ENCODE measurements at places on chromosomes 6 and 20.

- no peak for DNase-seq
Observed at GRCh38 chr20:51757226-51757625, 11.0 kb downstream of the ATP9A start.

DNA sequence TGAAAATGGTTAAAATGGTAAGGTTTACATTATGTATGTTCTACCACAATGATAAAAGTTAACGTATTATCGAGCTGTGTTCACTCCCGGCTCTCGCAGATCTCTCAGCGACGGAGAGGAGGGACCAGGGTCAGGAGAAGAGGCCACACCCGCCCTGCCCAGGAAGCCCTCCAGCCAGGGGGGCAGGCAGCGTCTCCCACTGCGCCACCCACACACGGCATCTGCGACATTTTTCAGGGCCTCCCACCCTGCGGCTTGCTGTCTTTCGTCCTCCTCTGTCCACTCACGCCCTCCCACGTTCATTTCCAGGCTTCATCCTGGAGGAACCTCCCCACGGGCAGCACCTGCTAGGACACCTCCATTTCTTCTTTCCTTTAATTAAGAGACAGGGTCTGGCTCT is 43.3 kb downstream of the ZBTB46 start:
- no peak for DNase-seq

DNA sequence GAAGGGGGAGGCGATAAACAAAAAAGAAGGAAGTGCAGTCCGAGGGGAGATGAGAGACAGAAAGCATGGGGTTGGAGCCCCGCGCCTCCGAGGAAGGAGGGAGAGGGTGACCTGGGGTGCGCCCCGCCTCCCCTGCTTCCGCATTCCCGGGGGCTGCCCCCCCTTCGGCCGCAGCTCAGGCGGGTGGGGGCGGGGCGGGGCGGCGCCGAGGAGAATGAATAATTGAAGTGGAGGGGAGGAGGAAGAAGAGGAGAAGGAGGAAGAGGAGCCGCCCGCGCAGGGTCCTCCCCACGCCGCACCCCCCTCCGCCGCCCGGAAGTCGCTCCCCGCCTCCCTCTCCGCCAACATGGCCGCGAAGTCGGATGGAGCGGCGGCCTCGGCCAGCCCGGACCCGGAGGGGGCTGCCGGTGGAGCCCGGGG is at the start of gene XKR7:
Gene XKR7, plus strand, starts transcription at position 322 of the 420 bp plus-strand sequence. Its CDS starts 25 bp downstream, at position 347.
- DNase-seq, result no peak

DNA sequence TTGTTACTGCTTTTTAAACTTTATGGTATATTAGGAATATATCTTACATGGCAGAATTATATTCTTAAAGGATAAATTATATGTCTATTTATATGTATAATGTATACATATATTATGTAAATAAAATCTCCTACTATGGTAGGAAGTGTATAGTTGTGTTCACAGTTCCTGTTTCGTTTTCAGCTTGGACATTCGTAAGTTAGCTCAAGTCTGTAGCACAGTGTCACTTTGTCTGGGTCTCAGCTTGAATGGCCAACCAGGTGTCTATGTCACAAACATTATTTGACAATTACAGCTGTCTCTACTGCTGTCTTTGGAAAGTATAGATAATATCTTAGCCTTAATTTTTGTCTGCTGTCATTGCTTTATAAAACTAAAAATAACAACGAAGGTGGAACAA is 303.9 kb downstream of the CDKAL1 start:
- DNase-seq, result no peak

- no peak for DNase-seq
Observed at GRCh38 chr20:19588732-19589131, 169.3 kb upstream of the RIN2 start.

DNA sequence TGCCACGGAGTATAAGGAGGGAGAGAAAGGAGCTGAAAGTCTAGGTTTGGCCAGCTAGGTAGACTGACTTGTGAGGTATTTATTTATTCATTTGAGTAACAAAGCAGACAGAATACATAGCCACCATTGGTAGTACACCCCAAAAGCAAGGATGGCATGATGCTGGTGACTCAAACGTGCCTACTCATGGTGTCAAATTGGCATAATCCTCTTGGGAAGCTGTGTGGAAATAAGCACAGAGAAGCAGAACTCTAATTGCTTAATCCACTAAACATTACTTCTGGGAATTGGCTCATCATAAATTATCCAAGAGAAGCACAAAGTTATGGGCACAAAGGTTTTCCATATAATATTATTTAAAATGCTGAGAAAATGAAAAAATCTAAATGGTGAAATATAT is 2.5 kb downstream of the DEFB132 start:
- DNase-seq, result no peak

DNA sequence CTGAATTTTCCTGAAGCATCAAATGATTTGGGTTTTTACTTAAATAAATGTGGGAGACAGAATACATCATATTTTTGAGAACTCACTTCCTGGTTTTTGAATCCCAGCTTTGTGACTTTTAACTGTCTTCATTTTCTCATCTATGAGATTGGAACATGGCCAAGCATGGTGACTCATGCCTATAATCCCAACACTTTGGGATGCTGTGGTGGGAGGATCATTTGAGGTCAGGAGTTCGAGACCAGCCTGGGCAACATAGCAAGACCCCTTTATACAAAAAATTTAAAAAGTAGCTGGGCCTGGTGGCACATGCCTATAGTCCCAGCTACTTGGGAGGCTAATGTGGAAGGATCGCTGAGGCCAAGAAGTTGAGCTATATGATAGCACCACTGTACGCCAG is 122.3 kb downstream of the QKI start:
- DNase-seq, result peak; percentile 59

DNA sequence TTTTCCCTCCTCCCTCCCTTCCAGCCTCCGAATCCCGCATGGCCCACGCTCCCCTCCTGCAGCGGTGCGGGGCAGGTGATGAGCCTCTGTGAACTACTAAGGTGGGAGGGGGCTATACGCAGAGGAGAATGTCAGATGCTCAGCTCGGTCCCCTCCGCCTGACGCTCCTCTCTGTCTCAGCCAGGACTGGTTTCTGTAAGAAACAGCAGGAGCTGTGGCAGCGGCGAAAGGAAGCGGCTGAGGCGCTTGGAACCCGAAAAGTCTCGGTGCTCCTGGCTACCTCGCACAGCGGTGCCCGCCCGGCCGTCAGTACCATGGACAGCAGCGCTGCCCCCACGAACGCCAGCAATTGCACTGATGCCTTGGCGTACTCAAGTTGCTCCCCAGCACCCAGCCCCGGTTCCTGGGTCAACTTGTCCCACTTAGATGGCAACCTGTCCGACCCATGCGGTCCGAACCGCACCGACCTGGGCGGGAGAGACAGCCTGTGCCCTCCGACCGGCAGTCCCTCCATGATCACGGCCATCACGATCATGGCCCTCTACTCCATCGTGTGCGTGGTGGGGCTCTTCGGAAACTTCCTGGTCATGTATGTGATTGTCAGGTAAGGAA is at the start of gene OPRM1:
Gene OPRM1, plus strand, starts transcription at position 10 of the 612 bp plus-strand sequence. Its CDS starts 305 bp downstream, at position 315.
- peak; percentile 11 for DNase-seq

DNA sequence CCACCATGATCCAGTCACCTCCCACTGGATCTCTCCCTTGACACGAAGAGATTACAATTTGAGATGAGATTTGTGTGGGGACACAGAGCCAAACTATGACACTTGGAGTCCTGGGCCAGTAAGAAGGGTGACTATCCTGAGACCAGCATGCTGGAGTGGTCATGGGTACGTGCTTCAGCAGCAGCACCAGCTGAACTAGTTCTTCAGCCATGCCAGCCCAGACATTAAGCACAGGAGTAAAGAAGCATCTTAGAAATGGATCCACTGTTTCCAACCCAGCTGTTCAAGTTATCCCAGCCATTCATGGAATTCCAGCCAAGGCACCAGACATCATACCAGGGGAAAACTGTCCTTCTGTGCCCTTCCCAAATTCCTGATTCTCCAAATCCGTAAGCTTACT is 370.0 kb downstream of the MAFB start:
- no peak for DNase-seq

- DNase-seq, result no peak
Observed at GRCh38 chr6:36677753-36678487, 594 bp upstream of the CDKN1A start.

DNA sequence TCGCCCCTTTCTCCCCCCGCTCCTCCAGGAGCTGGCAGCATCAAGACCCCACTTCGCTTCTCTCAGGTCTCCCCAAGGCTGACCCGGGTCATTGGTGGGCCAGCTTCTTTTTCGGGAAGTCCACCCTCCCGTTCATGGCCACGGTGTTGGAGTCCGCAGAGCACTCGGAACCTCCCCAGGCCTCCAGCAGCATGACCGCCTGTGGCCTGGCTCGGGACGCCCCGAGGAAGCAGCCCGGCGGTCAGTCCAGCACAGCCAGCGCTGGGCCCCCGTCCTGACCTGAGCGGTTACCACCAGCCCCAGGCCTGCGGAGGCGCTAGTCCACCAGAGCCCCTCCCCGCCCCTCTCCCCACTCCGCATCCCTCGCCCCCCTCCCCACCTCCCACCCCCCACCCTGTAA is 1.0 kb downstream of the PPDPF start:
- DNase-seq, result no peak

GRCh38 chr20:50450881-50451752 is 59.1 kb upstream of the PTPN1 start:
- peak; percentile 77 for DNase-seq

- DNase-seq, result no peak
Observed at GRCh38 chr6:99894815-99895214, 99.2 kb downstream of the MCHR2 start.

GRCh38 chr20:90651-91050 is 3.2 kb downstream of the DEFB125 start:
- DNase-seq, result no peak

DNA sequence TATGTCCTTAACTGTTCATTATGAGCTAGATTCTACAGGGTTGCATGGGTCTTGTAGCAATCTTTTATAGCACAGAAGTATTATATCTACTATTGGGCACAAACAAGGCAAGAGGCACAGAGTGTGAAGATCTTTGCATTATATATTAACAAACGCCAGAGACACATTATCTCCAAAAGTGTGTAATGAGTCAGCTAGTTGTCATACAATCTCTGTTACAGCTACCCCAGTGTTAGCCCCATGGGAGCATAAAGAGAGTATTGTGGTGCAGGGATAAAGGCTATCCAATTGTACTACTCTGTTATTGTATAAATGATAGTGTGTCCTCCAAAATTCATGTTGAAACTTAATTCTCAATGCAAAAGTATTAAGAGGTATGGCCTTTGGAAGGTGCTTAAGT is 148.4 kb upstream of the RIMS1 start:
- no peak for DNase-seq

GRCh38 chr6:168365422-168366165 is 46.0 kb upstream of the DACT2 start:
- no peak for DNase-seq

DNA sequence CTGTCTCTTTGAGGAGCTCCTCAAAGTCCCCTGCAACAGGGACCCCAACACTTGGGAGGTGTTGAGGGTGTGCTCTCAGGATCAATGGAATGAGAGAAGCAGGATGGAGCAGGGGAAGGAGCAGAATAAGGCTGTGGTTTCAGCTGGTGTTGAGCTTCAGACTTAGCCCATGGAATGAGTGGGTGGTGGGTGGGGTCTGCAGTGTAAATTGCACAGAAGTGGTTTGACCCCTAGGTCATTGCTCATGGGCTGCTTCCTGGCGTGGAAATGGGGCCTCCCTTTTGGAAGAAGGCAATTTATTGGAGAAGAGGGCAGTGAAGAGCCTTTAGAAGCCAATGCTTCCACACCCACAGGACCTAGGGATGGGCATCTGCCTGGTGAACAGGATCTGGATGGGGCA is 37.0 kb upstream of the KCNG1 start:
- peak; percentile 6 for DNase-seq

DNA sequence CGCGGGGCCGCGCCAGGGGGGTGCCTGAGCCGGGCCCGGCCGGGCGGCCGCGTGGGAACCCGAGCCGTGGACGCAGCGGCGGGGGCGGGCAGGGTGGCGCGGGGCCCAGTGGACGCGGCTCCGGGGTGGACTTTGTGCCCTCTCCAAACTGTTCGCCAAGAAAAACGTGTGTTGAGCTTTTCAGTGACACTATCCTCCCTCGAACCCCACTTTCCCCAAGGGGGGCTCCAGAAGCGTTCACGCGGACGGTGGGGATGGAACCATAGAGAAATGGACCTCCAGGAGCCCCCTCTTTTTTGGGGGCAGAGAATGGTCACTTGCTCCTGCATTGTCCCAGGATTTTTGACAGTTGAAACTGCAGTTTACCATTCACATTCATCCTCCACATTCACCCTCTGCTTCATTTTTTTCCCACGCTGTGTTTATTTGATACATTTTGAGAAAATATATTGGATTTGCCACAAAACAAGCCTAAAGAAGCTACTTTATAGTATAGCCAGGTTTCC is 2.9 kb upstream of the HIVEP1 start:
- DNase-seq, result no peak

DNA sequence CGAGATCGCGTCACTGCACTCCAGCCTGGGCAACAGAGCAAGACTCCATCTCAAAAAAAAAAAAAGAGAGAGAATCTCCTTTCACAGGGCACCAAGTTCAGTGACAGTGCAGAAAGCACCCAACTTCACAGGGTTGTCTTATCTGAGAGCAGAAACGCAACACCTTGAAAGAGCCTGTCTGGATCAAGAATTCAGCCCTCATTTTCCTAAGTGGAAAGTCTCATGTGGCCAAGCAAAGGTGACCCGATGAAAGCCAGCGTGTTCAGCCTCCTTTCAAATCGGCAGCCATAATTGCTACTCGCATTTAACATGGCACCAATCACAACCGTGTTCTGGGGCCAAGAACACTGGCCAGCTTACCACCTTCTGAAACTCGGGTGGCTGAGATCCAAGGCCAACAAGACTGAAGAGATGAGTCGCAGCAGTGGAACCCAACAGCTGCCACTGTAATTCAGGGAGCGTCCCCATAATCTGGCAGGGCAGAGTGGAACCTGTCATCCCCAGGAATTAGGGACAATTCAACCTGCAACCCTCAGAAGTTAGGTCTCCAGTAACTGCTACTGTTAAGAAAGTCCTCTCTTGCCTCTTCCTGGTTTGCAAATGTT is 536.7 kb upstream of the JARID2 start:
- DNase-seq, result peak; percentile 27

- DNase-seq, result peak; percentile 54
Observed at GRCh38 chr6:110484321-110484720, 7.9 kb upstream of the SLC22A16 start.

DNA sequence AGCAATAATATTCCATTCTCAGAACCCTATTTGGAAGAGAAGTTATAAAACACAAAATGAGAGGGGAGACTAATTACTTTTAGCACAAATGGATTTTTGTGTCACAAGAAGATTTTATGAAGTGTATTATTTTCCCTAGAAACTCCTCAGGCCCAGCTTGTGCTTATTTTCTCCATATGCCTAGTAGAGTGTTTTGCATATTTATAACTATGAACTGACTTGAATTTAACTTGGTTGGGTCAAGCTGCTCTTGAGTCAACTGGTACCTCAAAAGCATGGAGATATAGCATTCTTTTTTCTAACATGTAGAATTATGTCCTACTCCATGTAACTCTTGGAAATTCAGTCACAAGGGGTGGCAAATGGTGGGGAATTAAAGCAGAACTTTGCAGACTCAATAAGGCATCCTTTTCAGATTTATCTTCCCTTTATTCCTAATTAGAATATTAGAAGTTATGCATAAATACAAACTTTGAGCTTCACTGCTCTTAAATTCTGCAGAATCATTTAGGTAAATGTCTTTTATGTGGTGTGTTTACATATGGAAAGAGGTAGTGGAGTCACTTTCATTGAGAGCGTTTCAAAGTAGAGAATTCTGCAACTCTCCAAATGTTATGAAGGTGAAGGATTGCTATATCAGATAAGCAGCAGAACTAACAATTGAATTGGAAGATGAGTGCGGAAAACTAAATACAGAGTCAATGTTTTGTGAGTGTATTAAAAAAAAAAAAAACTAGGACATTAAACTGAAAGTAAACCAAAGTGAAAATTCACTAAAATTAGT is 19.1 kb upstream of the CCN2 start:
- DNase-seq, result no peak
